Aorta (tissue), 5 donors: ENCODE measurements at places on chromosomes 6 and 20. TPM values are rescaled to one million over a fixed set of nuclear protein-coding genes. Genes with fewer than 3 reads are reported as not detected.

DNA sequence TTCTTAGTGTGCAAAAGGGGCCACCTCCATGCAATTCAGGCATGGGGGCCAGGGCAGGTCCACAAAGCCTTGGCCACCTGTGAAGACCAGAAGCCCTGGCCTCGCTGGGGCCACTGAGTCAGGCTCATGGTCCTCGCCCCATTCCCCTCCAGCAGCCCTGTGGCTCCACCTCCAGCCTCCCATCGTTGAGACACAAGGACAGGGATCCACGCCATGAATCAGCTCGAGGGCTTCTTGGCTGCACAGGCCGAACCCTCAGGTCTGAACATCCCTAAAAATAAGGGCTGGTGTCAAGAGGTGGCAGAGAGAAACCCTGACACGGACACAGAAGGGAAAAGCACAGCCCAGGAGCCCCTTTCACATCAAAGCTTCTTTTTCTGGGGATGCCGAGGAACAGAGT is 68.6 kb upstream of the QKI start:
- no peak overlapping the region for H3K4me3 ChIP-seq
- no peaks in the 10 kb centered on the region for H3K36me3 ChIP-seq
- no peaks in the 10 kb centered on the region for H3K27me3 ChIP-seq
- H3K27ac ChIP-seq = no peak overlapping the region

DNA sequence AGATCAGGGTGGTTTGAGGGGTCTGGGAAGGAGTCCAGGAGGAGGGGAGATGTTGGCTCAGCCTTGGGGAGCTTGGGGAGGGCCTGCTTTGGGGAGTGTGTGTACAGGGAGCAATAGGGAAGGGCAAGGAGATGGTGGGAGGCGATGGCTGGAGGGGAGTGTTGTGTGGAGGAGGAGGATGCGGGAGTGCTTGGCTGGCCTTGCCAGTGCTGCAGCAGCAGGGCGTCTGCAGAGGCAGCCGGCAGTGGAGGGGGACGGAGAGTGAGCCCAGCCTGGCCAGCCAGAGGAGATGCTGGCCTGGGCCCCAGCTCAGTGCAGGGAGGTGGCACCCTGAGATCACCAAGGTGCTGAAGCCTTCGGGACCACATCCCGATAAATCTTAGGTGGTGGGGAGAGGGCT is 3.9 kb downstream of the IP6K3 start:
- H3K27ac ChIP-seq = no peak overlapping the region
- DNase-seq = no peak
- H3K27me3 ChIP-seq = no peaks in the 10 kb centered on the region
- no peak overlapping the region for H3K4me3 ChIP-seq
- H3K36me3 ChIP-seq = no peaks in the 10 kb centered on the region

- no peaks in the 10 kb centered on the region for H3K36me3 ChIP-seq
- no peaks in the 10 kb centered on the region for H3K27me3 ChIP-seq
- H3K27ac ChIP-seq = no peak overlapping the region
Observed at GRCh38 chr6:110266996-110267395, 86.8 kb downstream of the CDC40 start.

- H3K4me3 ChIP-seq = no peak overlapping the region
- peaks cover 2% of the 10 kb centered on the region for H3K4me1 ChIP-seq
- H3K36me3 ChIP-seq = no peaks in the 10 kb centered on the region
Observed at GRCh38 chr20:47509104-47509661, 7.5 kb downstream of the NCOA3 start.

DNA sequence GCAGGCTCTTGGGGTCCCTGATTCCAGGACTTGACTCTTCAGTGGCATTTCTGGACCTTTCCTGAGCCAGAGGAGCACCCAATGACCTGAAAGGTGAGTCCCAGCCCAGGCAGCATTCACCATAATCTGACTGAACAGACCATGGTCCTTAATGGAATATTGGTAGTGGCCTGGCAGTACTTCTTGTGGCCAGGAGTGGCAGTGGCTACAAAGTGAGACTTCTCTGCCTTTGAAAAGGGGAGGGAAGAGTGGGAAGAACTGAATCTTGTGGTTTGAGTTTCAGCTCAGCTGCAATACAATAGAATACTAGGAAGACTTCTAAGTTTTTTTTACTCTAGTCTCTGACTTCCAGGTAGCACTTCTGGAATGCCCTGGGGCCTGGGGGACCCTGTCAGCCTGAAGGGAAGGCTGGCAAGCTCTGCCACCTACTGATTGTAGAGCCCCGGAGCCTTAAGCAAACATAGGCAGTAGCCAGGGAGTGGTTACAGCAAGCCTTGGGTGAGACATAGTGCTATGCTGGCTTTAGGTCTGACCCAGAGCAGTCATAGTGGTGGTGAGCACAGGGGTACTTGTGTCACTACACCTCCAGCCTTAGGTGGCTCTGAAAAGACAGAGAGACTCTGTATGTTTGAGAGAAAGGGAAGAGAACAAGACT is 674.2 kb upstream of the MANEA start:
- DNase-seq = no peak
- H3K4me3 ChIP-seq = no peak overlapping the region
- no peak overlapping the region for H3K27ac ChIP-seq
- no peaks in the 10 kb centered on the region for H3K27me3 ChIP-seq
- no peaks in the 10 kb centered on the region for H3K36me3 ChIP-seq
- no peaks in the 10 kb centered on the region for H3K4me1 ChIP-seq

- H3K27me3 ChIP-seq = no peaks in the 10 kb centered on the region
- no peak overlapping the region for H3K27ac ChIP-seq
- no peaks in the 10 kb centered on the region for H3K4me1 ChIP-seq
- peak overlapping the region; percentile 72 for H3K4me3 ChIP-seq
- H3K36me3 ChIP-seq = no peaks in the 10 kb centered on the region
- DNase-seq = peak; percentile 79
Observed at GRCh38 chr6:137043710-137044365, 927 bp downstream of the IL20RA start.

- H3K27me3 ChIP-seq = no peaks in the 10 kb centered on the region
- H3K27ac ChIP-seq = no peak overlapping the region
- H3K4me1 ChIP-seq = no peaks in the 10 kb centered on the region
- no peaks in the 10 kb centered on the region for H3K36me3 ChIP-seq
- H3K4me3 ChIP-seq = no peak overlapping the region
Observed at GRCh38 chr6:7770601-7771000, 44.7 kb downstream of the BMP6 start.

- no peaks in the 10 kb centered on the region for H3K27me3 ChIP-seq
- no peaks in the 10 kb centered on the region for H3K4me1 ChIP-seq
- no peak overlapping the region for H3K4me3 ChIP-seq
- no peaks in the 10 kb centered on the region for H3K36me3 ChIP-seq
- no peak for DNase-seq
Observed at GRCh38 chr6:14630016-14630415, 512.4 kb downstream of the CD83 start.

- no peak for DNase-seq
- H3K27me3 ChIP-seq = no peaks in the 10 kb centered on the region
- no peaks in the 10 kb centered on the region for H3K36me3 ChIP-seq
- H3K4me1 ChIP-seq = no peaks in the 10 kb centered on the region
- no peak overlapping the region for H3K4me3 ChIP-seq
Observed at GRCh38 chr20:61135266-61135665, 116.8 kb upstream of the CDH4 start.

DNA sequence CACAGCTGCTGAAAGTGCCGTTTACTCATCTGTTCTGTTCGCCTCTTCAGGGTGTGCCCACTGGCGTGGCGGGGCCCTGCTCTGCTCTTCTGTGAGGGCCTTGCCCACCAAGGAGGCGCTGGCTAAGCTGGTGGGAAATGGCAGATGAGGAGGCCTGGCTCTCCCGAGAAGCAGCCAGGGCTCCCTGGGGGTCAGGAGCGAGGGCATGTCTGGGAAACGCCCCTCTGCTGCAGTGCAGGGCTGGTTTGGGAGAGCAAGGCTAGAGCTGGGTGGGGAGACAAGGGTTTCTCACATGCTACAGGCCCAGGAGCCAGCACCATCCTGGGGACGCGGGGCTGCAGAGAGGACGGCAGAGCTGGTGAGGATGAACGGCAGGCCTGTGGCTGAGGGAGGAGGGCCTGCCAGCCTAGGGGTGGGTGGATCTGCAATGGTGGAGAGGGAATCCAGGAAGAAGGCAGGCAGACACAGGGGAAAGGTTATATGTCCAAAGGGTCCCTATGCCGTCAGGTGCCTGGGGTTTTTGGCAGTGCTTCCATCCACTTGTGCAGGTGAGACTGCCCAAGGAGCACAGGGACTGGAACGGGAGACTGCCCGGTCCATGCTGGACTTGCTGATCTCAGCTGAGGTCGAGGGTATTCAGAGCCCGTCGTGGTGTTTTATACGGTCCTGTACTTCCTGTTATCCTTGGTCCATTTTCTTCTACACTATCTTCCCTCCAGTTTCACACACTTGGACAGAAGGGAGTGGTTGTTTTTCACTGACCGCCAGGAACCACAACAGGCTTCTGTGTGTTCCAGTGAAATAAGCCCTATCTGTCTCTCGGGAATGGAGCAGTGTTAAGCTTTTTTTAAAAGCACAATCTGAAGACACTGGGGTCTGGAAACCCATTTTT is 119.2 kb downstream of the SYCP2 start:
- DNase-seq = no peak
- no peaks in the 10 kb centered on the region for H3K36me3 ChIP-seq
- no peak overlapping the region for H3K4me3 ChIP-seq

DNA sequence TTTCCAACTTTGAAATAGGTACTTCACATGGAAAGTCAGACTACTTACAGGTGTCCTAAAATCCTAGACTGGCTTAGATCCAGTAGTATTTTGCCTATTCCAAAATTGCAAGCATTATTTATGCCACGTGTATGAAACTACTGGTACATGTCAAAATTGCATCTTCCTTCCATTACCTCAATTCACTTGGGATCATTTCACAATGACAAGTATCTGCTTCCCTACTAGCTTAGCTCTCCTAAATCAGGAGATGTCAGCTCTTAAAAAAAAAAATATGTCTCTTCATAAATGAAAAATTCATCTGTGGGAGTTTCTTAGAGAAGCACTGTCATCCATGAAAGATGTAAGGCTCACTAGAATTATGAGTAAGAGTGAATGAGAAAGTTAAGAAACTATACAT is 466.6 kb upstream of the MANEA start:
- H3K27ac ChIP-seq = no peak overlapping the region
- H3K4me1 ChIP-seq = no peaks in the 10 kb centered on the region
- H3K36me3 ChIP-seq = no peaks in the 10 kb centered on the region
- DNase-seq = no peak
- H3K4me3 ChIP-seq = no peak overlapping the region

- no peaks in the 10 kb centered on the region for H3K4me1 ChIP-seq
- DNase-seq = no peak
- no peak overlapping the region for H3K4me3 ChIP-seq
- no peaks in the 10 kb centered on the region for H3K36me3 ChIP-seq
- H3K27me3 ChIP-seq = no peaks in the 10 kb centered on the region
- H3K27ac ChIP-seq = no peak overlapping the region
Observed at GRCh38 chr20:50321797-50322480, 131.3 kb downstream of the CEBPB start.

GRCh38 chr6:113763876-113764275 is 93.3 kb upstream of the MARCKS start:
- H3K4me1 ChIP-seq = no peaks in the 10 kb centered on the region
- no peak overlapping the region for H3K4me3 ChIP-seq
- DNase-seq = no peak
- no peak overlapping the region for H3K27ac ChIP-seq
- H3K36me3 ChIP-seq = no peaks in the 10 kb centered on the region

DNA sequence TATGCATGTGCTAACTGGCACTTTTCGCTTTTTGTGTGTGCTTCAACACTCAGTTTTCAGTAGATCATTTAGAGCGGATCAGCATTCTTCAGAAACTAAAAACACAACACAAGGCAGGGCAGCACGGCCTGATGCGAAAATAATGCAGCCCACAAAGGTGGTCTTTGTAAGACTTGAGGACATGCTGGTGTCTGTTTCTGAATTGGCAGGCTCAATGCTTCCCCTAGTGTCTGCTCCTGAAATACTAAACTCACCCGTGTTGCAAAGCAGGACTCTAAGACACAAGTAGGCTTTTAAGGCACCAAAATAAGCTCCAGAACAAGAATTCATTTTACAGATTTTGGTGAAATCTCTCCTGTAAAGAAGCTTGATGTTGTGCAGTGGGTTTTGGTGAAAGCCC is 676.5 kb downstream of the TENT5A start:
- no peak overlapping the region for H3K27ac ChIP-seq
- no peak for DNase-seq
- no peaks in the 10 kb centered on the region for H3K36me3 ChIP-seq
- H3K4me1 ChIP-seq = no peaks in the 10 kb centered on the region
- H3K4me3 ChIP-seq = no peak overlapping the region

GRCh38 chr6:53315086-53315724 is 33.5 kb downstream of the ELOVL5 start:
- no peak for DNase-seq
- H3K36me3 ChIP-seq = no peaks in the 10 kb centered on the region
- no peak overlapping the region for H3K27ac ChIP-seq
- H3K4me1 ChIP-seq = no peaks in the 10 kb centered on the region

GRCh38 chr20:37413379-37413778 is 67.4 kb downstream of the SRC start:
- H3K4me3 ChIP-seq = no peak overlapping the region
- no peaks in the 10 kb centered on the region for H3K27me3 ChIP-seq
- no peak for DNase-seq

- H3K36me3 ChIP-seq = no peaks in the 10 kb centered on the region
- no peaks in the 10 kb centered on the region for H3K4me1 ChIP-seq
- DNase-seq = no peak
- H3K27ac ChIP-seq = no peak overlapping the region
Observed at GRCh38 chr6:155580904-155581303, 125.3 kb upstream of the NOX3 start.

Gene SLC17A2
- not detected for total RNA-seq

Gene SLC44A4
- total RNA-seq = 0.60 TPM

Gene MGME1
- total RNA-seq = 10.8 TPM

Gene L3MBTL1
- 24.3 TPM for total RNA-seq

Gene CCM2L
- total RNA-seq = 7.4 TPM

Gene RGS17
- total RNA-seq = 3.2 TPM

Gene DEFB124
- total RNA-seq = 7.6 TPM

Gene MCCD1
- total RNA-seq = not detected

Gene ELOVL2
- total RNA-seq = 0.81 TPM
